Midbrain (tissue), 1 donor: ENCODE measurements at places on chromosomes 4 and X.
A peak's percentile ranks its signal among the peaks of the same experiment; 100 is the strongest.

DNA sequence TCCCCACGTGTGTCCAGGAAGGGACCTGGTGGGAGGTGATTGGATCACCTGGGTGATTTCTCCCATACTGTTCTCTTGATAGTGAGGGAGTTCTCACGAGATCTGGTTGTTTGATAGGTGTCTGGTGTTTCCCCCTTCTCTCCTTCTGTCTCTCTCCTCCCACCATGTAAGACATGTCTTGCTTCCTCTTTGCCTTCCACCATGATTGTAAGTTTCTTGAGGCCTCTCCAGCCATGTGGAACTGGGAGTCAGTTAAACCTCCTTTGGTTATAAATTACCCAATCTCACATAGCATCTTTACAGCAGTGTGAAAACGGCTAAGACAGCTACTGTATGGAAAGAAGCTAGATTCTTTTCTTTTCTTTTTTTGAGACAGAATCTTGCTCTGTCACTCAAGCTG is 21.6 kb upstream of the FGG start:
- DNase-seq = no peak

DNA sequence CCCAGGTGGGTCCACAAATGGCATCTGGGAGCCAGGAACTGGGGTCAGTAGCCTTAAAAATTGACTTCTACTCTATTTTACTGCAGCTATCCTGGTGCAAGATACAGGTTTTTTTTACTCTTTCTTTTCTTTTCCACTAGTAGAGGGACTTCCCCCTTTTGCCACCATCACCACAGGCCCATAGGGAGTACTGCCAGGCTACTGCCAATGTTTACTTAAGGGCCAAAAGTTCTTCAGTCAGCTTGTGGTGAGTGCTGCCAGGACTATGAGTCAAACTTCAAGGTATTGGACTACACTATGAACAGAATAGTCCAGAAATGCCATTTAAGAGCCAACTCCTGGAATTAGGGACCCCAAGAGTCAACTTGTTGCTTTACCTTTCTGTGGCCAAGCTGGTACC is 94.7 kb downstream of the EDA2R start:
- no peak for DNase-seq

- DNase-seq = peak; percentile 3
Measured at GRCh38 chr4:53161051-53161786, 204.6 kb downstream of the SCFD2 start.

DNA sequence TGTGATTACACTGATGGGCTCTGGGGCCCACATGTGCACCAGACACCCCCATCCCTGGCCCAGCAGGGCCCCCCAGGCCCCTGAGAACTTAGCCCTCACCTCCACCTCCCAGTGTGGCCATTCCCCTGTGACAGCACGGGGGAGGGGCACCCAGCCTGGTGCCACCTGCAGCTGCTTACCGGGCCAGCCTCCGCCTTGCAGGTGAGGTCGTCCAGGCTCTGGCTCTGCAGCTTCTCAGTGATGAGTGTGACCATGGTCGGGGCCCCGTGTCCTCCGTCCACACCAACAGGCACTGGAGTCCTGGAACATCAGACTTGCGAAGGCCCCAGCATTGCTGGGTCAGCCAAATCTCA is 15.6 kb downstream of the FAM53A start:
- no peak for DNase-seq

GRCh38 chr4:163473130-163473529 is 424 bp downstream of the TKTL2 start:
- DNase-seq = no peak

DNA sequence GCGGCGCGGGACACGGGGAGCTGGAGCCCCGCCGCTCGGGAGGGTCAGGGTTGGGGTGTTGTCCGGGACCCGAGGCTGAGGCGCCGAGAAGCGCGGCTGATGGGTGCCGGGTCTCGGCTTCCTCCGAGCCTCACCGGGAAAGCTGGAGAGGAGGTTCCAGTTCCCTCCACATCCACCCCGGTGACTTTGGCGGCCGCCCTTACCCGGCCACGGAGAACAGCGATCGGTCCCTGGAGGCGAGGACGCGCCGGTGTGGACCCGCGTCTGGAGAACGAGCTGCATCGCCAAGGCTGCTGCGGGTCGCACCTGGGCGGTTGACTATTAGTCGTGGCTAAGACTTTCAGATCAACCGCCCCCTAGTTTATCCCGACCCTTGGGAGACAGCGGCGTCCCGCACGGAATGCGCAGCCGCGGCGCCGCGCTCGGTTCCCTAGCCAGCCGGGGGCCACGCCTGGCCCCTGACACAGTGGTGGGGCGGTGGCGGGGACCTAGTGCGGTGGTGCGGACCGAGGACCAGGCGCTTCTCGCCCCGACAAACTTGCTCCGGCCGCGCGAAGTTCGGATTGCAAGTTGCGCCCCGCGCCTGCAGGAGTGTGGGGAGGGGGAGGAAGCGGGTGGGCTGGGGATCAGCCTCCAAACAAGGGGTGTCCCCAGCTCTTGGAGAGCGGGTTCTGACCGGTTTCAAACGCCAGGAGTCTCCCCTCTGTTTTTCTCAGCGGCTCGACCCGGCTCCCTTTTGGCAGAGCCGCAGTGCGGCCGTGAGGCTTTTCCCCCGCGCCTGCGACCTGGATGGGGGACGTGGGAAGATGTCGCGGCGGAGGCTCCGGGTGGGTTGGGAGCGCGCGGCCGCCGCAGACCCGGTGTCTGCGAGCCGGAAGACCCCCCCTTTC is 568 bp downstream of the FHDC1 start:
- DNase-seq = no peak

GRCh38 chr4:29081234-29081955 is 1638.8 kb upstream of the PCDH7 start:
- no peak for DNase-seq

- no peak for DNase-seq
Measured at GRCh38 chrX:106401965-106402559, 209.7 kb upstream of the RADX start.

GRCh38 chrX:143570782-143571181 is 53.5 kb upstream of the SPANXN3 start:
- DNase-seq = no peak

- no peak for DNase-seq
Measured at GRCh38 chrX:27163236-27163635, 299.9 kb downstream of the PPP4R3C start.

DNA sequence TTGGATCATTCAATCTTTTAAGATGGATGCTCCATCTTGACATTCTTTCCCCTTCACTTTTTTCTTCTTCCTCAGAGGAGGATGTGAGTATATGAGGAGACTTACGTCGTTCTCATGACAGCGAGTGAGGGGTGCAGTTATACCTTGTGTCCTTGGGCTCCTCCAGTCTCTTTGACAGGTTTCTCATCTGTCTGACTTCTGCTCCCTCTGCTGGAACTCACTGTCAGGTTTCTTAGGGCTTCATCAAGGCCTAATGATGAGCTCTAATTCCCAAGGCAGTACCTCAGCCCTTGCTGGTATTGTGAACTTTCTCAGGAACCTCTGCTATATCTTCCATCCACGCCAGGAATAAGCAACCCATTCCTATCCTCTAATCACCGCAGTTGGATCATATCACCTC is 237.8 kb upstream of the ADGRL3 start:
- no peak for DNase-seq

GRCh38 chr4:88457307-88458103 is 586 bp downstream of the HERC5 start:
- DNase-seq = peak; percentile 24

DNA sequence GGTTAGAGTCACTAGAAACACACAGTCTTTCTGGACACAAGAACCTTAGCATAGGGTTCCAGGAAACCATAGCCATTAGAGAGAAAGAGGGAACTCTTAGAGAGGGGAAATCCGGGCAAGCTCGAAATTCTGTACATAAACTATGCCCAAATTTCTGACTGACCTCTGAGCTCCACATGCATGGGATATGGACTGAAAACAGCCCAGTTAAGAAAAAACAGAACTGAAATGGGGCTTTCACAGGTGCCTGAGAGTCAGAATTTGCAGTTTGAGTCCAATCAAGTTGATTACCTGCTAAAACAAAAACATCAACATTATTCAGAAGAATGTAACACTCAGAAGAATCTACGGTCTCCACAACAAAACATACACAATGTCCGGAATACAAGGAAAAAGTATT is 13.1 kb downstream of the DCHS2 start:
- no peak for DNase-seq

DNA sequence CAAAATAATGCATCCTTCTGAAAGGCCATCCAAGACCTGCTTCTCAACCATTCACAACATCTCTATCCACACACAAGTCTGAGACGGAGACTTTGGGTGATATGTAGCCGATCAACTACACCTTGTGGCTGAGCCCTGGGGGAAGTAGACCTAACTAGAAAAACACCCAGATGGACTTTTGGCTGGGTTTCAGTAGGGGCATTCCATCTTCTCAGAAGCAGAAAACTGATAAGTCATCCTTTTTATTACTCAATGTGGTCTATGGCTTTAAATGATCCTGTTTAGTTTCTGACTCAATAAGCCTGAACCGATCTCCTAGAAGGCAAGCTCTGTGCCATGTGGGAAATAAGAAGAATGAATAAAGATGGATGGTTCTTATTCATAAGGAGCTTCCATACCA is 82.5 kb upstream of the AFF2 start:
- DNase-seq = no peak

GRCh38 chr4:81335122-81335912 is 120.3 kb upstream of the PRKG2 start:
- no peak for DNase-seq

- no peak for DNase-seq
Measured at GRCh38 chr4:85736571-85736970, 261.6 kb downstream of the ARHGAP24 start.

- DNase-seq = no peak
Measured at GRCh38 chrX:47674776-47675175, 15.8 kb upstream of the UXT start.

DNA sequence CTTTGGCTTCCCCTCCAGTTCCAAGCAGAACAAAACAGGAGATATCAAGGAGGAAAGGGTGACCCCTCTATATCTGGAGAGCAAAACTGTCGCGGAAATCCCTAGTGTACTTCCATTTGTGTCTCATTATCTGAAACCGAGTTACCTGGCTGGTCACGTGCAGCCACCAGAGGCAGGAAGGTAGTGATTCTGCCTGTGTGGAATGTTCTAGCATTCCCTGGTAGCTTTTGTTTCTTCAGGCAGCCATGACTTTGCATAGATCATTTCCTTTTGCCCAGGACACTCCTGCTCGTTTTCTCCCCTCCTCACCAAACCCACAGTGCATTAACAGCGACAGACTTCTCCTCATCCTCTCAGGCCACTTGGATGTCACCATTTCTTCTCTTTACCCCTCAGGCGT is 107.9 kb downstream of the PTTG2 start:
- DNase-seq = no peak

DNA sequence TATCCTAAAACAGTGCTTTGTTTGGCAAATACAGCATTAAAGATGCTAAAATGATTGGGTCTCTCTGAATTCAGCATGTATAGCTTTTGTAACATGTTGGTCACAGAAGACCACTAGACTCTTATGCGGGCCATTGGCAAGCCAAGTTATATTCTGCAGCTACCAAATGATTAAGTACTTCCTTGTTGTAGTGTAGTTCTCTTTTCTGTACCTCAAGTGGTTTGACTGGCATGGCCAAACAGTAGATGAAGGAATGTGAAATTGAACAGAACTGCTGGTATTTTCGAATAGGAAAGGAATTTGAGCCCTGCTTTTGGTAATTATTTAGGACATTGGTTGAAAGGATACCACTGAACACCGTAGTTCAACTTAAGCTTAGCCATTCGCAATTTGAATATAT is 193.9 kb upstream of the GPC4 start:
- DNase-seq = no peak

DNA sequence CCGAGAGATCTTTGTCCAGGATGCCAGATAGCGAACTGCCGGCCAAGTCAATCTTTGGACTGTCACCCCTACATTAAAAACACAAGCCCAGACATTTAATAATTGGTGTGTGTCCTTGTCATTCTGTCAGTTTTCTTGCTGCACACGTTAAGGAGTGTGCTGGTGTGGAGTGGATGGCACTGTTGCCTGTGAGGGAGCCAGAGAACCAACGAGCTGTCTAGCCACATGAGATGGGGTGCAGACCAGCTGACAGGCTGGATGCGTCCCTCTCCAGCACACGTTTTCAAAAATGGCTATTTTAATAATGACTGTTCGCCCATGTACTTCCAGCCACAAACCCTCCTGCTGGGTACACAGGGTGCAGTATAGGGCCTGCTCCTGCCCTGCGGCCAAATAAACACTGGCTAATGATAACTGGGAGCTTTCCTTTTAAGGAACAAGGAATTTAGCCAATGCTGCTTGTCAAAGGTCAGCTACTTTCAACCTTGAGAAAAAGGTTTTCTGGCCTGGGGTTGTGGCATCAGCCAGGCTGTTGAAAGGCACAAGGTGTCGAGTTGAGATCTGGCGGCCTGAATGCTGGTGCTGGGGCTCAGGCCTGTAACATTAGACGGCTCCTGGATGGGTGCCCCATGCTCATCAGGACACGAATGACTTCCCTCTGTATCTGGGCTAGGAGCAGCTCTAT is 54.0 kb upstream of the MAP3K15 start:
- no peak for DNase-seq

- DNase-seq = no peak
Measured at GRCh38 chr4:8201321-8201781, 2.3 kb downstream of the SH3TC1 start.

- peak; percentile 48 for DNase-seq
Measured at GRCh38 chr4:654871-655463, 19.1 kb downstream of the ATP5ME start.

DNA sequence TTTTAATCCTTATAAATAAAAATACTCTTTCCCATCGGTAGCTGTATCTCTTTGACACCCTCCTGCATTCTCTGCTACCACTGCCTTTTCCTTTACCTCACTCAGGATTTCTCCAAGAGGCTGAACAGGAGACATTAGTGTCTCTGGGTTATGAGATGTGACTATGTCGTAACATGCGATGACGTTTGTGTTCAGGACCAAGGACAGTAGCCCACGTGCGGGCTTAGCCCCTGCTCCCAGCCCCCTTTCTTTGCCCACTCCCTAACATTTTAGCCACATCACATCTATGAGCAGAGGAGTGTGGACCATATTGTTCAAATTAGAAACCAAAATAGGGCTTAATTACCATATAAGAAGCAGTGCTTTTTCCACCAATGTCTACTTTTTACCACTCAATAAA is 369.3 kb downstream of the FBXW7 start:
- DNase-seq = no peak

DNA sequence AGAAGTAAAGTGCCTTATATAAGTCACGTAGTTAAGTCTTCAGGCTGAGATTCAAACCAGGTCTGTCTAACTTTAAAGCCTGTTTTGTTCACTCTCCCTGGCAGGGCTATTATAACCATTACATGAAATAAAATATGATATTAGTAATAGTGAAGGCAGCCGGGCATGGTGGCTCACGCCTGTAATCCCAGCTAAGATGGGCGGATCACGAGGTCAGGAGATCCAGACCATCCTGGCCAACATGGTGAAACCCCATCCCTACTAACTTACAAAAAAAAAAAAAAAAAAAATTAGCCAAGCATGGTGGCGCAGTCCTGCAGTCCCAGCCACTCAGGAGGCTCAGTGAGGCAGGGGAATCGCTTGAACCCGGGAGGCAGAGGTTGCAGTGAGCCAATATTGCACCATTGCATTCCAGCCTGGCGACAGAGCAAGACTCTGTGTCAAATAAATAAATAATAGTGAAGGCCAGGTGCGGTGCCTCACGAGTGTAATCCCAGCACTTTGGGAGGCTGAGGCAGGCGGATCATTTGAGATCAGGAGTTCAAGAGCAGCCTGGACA is 22.1 kb upstream of the SOWAHD start:
- DNase-seq = no peak
